ENCODE measurements at places on chromosomes 3 and 15. TPM values are rescaled to one million over a fixed set of nuclear protein-coding genes. Genes with fewer than 3 reads are reported as not detected.

GOLGA8H gene
- total RNA-seq: 0.24 TPM

- no peak for DNase-seq
These were observed 41.6 kb downstream of the GMPS start for GRCh38 chr3:155912090-155912489.

GRCh38 chr3:186682812-186683211 lies 17.0 kb downstream of the HRG start:
- DNase-seq: no peak

DNA sequence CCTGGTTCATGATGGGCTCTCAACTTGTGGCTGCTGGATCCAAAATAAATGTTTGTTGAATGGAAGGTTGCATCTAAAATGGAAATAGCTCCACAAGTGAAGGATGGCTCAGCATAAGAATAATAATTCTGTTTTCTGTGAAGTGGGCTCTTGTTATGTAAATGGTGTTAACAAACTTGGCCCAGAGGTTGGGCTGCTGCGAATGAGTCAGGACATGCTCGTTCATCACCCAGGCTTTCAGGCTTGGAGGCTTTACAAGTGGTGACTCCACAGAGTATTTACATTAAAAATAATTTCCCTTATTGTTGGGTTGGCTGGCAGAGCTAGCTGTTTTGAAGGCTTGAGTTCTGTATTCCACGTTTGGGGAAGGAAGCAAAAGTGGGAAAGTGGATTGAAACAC lies 60.5 kb downstream of the ITGB5 start:
- DNase-seq: no peak

GRCh38 chr15:85302271-85302670 lies 78.1 kb upstream of the AKAP13 start:
- no peak for DNase-seq

SEMA6D gene
- 27.2 TPM for total RNA-seq

ZNF860 gene
- 0.26 TPM for total RNA-seq

- DNase-seq: no peak
These were observed 50.2 kb downstream of the SMAD3 start for GRCh38 chr15:67115586-67115969.

GRCh38 chr3:194283221-194284006 lies 67.7 kb downstream of the CPN2 start:
- peak; percentile 10 for DNase-seq

DNA sequence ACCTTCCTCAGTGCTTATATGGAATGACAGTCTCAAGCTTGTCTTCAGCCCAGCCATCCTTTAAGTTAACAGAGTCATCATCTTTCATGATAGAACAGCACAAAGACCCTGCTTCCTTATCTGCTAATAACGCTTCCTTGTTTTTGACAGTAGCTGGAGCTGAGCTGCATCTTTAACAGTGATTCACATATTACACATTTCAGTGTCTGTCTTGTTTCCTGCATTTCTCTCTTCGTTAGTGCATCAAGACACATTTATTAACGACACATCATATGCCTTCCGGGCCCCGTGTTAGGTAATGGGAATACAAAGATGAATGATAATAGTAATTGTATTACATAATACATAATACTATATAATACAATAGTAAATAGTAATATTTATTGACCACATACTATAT lies 30.2 kb upstream of the GREM1 start:
- DNase-seq: no peak

DNA sequence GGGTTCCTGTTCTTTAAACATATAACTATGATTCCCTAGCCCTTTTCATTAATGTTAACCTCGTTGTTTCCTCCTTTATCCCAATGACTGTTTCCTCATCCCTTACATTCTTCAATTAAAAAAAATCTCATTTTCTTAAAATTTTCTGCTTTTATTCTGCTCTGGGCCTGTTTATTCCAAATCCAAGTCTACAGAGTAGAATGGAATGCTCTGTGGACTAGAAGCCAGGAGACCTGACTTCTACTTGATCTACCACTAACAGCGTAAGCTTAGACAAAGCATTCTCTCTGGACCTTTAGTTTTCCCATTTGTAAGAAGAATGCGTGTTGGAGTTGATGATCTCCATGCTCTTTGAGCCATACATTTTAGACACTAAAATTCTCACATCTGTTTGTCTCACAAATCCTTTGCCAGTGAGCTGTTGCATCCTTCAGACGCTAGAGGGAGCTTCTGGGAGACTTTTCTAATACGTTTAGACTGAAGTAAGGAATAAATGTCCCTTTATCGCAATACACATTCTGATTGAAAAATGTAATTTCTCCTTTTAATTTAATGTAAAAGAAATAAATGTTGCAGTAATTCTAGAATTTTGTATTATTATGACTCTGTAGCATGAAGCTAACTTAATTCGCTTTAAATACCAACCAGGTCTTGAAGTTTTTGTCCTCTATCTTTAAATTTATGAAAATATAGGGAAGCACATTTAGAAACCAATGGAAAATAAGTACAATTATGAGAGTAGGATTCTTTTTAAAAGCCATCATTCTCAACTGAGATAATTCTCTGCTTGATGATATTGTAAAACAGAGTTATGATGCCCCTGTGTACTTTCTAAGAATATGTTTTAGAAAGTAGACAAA lies 21.7 kb upstream of the GMNC start:
- peak; percentile 31 for DNase-seq

- DNase-seq: no peak
These were observed 150.8 kb downstream of the PDZRN3 start for GRCh38 chr3:73473898-73474416.

DNA sequence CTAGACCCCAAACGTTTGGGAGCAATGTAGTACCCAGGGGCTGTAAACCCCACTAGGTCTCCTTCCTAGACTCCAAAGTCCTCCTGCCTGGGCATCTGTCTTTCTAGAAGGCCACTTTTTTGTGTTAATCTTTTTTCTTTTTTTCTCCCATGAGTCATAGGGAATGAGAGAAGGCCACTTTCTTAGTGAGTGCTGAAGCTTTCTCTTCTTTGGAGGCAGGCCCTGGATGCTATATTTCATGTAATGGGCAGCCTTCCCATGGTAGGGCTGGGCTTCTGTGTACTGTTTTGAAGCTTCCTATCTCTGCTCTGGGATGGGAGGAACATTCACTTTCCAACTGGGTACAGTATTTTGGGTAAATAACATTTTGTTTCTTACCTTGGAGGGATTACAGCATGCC lies 15.2 kb upstream of the RTP2 start:
- DNase-seq: no peak

- DNase-seq: no peak
These were observed 252.8 kb upstream of the GOLGA6L4 start for GRCh38 chr15:83982748-83983147.

GRCh38 chr3:4889896-4890295 lies 89.3 kb upstream of the BHLHE40 start:
- no peak for DNase-seq

DNA sequence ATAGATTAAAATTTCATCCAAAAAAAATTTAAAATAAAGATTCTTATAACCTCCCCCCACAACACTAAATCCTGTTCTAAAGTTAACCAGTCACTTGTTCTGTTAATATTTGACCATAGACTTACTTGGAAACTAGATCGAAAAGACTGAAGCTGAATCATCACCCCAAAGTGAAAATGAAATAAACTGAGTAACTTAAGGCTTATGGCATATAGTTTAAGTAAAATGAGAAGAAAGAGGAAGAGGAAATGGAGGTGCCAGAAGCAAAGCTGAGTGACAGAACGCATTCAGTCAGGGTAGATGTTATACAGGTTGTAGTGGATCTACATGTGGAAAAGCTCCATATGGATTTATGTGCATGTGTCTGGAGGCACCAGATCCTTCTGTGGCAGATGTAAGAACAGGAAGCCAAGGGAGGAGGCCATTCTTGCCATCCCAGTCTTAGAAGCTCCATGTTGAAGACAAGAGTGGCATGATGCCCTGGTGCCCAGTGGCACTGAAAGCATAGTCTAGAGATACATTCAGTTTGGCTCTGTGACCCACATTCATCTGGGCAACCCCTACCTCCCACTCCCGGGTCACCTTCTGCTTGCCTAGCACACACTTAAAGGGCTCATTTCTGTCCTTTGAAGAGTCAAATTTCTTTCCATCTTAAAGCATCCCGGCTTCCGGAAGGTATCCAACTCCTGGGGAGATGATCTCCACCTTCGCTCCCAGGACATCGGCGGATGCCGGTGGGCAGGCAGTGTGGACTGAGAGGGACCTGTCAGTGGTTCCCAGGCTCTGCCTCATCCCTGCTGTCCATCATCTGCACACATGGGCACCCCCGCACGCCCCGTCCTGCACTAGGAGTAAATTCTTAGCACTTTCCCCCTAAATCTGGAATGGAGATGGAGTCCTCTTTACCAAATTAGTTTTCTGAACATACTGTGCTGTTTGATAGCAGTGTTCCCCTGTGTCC lies 90.8 kb downstream of the NEO1 start:
- no peak for DNase-seq

- no peak for DNase-seq
These were observed 39.1 kb upstream of the OSBPL11 start for GRCh38 chr3:125634336-125634950.

DNA sequence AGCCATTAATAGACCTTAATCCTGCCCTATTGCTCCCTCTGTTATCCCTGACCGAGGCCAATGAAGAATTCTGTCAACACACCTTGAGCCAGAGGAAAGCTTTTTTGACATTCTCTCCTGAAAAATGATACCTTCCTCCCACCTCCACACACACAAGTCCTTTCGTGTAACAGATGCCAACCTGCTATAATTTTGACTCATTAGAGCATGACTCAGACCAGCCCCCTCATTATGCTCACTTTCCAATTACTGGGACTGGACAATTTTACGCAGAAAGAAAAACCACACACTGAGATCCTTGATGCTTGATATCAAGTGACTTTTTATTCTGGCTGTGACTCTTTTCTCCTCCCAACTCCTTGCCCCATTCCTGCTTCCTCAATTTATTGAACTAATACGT lies 50.9 kb downstream of the LSAMP start:
- no peak for DNase-seq

DNA sequence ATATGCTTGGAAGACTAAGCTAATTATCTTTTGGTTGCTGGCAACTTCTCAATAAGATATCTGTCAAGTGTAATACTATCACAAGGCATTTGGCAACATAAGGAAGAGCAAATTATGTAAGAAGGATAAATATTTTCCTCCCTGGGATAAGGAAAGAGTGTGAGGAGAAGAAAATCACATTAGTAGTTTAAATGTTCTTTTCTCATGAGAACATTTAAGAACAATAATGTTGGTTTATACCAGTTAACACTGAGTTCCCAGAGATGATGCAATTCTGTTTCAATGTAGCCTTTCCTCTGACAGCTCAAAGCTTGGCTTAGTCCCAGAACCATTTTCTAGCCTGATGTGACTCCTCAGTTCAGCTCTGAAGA lies 66.1 kb upstream of the NPHP3 start:
- peak; percentile 20 for DNase-seq

DNA sequence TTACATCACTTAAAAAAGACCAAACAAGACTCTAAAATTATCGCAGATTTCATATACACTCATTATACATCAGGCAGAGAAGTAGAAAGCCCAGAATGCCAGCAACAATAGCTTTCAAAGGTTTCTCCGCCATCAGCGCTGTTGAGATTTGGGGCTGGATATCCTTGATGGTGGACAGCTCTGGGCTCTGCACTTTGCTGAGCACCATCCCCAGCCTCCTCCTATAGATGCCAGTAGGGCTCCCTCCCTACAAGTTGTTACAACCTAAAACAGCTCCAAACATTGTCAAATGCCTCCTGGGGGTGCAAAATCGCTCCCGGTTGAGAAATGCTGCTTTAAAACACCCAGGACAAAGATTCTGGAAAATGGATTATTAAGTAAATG lies 73.5 kb downstream of the ATP10A start:
- no peak for DNase-seq

- no peak for DNase-seq
These were observed 131.5 kb downstream of the TGFBR2 start for GRCh38 chr3:30737743-30738499.

DNA sequence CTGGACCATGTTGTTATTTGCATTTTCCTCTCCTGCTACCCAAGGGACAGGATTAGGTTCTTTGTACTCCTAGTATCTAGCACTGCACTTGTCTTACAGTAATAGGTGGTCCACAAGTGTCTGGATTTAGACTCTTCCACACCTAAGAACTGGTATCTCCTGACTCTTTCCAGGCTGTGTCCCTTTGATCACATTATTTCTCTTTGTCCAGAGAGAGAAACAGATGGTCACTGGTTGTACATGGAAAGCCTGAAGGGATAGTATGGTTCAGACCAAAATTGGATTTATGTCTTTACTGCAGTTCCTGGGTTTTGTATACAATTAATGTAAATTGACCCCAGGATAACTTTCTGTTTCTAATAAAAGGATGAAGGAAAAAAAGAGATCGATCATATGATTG lies 64.0 kb downstream of the PDE8A start:
- no peak for DNase-seq

- DNase-seq: no peak
These were observed 502.4 kb downstream of the LPP start for GRCh38 chr3:188656196-188656982.

CADM2 gene
- 0.85 TPM for total RNA-seq

DNA sequence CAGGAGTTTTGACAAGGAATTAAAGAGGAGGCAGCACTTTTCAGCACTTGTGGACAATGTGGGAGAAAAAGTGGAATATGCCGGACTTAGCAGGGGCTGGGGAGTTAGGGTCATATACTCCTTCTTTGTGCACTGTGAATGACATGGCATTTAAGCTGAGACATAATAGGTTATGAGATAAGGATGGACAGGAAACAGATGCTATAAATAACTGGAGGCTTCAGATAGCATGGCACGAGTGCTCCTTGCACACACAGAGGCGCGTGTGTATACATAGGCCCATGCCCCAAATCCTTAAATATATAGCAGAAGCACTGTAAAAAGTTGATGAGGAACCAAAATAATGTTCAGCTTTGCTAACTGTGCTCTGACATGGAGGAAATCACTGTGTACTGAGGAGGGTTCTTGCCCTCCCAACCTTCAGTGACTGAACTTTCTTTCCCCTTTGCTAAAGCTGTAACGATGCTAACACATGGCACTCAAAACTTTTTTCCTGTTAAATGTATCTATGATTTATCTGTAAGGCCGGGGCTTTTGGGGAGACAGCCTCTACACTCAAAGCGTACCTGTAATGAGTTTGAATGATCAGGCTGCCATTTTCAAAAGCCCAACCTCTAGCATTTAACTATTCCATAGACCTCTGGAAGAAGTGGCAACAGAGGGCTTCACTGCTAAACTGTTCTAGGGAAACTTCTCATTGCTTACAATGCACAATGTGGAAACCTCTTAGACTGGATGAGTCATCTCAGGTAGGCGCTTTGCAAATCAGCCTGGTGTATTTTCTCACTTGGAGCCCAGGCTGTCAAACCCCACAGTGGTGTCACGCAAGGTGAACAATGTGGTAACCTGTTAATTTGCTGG lies 784.6 kb downstream of the NR2F2 start:
- DNase-seq: no peak

DNA sequence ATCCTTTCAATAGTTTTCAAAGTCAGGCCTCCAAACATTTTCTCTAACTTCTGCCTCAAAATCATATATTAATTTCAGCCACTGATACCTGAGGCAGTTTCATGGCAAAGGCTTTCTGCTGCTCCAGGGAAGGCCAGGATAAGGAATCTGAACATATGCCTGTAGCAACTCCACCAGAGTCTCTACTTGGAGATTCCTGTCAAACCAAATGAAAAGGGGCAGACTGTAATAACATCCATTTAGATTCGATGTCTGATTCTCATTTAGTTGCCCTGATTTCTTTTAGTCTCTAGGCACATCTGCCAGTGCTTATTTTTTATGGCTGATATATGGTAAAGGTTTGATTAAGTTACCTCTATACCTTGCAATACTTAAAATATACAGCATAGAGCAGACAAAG lies 109.6 kb upstream of the ZNF385D start:
- no peak for DNase-seq

SHC4 gene
- 5.0 TPM for total RNA-seq
